GM12892 (cell line): ENCODE measurements at places on chromosomes 2 and 18.

GRCh38 chr2:55430211-55430975 lies 10.7 kb upstream of the CCDC88A start:
- no peak for DNase-seq

DNA sequence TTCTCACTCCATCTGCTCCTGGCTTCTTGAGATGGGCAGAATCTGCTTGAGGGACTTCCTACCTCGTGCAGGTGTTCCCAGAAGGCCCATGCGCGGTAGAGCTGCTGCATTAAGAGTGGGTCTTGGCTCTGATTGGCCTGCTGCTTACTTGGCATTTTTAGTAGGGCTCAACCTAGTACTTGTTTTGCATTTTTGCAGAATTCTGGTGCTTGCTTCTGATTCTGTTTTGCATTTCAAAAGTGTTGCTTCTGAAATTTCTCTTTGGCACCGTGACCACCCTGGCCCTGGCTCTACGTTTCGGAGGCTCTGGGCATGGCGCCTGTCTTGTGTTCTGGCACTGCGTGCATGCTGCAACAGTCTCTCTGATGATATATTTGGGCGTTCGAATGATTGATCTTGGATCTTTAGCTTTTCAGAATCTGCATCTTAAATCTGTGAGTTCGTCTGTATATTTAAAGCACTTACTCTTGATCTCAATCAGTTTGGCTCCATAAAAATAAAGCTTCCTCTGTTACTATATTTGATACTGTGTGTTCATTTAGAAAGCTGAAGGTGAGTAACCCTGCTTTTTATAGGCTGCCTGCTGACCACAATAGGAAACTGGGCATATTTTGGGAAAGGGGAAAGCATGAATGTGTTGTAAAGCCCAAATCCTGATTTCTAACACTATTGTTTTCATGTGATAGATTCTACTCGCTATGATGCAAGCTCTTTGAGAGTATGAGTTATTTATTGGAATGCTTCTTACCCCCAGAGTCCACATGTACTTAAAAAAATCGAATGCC lies 22.2 kb downstream of the EFR3B start:
- DNase-seq = peak; percentile 46

DNA sequence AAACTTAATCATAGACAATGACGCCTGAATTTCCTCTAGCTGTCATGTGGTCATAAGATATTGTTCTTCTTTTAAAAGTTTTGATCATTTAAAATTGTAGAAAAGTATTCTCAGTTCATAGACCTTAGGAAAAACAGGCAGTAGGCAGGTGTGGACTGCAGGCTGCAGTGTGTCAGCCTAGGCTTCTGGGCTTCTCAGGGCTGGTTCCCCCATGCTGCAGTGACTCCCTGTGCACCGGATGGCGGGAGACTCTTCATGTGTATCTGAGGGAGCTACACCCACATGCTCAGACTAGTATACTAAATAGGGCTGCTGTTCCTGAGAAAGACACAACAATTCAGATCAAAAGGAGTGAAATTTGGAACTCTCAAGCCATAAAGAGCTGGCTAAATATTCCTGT lies 72.4 kb downstream of the PXDN start:
- no peak for DNase-seq

GRCh38 chr2:156366753-156367152 lies 34.2 kb upstream of the NR4A2 start:
- DNase-seq = no peak

- no peak for DNase-seq
Observed at GRCh38 chr2:236190674-236191073, 22.5 kb upstream of the GBX2 start.

- no peak for DNase-seq
Observed at GRCh38 chr18:63146828-63147409, 172.7 kb downstream of the BCL2 start.

GRCh38 chr18:55763298-55763697 lies 175.3 kb upstream of the TCF4 start:
- no peak for DNase-seq

DNA sequence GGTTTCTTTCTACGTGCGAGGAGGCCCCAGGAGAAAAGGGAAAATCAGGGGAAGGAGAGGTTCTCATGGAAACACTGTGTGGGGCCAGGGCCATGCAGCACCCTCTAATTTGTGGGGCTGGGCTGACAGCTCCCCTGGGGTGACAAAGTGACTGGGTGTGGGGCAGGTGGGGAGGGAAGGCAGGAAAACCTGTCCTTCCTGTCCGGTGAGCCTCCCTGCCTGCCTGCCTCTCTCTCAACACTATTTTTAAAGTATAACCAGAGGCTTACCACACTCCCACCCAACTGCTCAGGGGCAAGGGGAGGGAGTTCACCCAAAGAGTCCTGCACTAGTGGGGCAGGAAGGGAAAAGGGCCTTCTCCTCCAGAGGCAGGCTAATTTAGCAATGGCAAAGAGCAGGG lies 10.5 kb upstream of the EPAS1 start:
- DNase-seq = no peak

DNA sequence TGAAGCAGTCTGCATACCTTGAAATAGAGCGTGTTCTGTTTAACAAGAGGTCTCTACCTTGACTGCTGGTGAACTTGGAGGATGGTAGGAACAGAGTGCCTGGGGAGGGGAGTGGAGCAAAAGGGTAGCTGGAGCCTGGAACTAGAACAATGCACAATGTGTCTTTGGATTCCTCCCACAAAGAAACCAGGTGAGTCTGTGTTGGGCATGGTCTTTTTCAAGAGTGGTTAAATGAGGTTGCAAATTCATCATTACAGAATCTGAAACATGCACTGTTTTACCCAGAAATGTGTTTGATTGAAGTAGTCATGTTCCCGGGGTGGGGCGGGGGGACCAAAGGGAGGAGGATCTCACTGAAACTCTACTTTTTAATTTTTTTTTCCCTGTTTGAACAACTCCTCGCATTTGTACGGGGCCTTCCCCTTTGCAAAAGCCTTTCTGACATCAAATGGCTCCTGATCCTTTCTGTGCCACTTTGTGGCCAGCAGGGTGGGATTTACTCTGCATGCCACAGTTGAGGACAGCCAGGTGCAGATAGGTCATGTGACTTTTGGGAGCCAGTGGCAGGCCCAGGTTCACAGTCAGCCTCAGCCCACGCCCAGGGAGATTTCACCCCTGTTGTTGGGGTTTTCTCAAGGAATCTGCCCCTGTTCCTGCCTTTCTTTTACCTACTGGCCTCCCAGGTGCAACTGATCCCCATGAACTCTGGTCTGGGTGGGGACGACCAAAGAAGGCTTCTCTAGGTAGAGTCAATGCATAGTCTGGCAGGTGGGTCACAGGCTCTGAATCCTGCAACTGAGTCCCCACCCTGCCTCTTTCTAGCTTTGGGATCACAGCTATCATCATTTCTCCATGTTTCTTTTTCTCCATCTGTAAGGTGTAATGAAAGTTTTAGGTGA lies 28.2 kb downstream of the MYCN start:
- no peak for DNase-seq

- DNase-seq = no peak
Observed at GRCh38 chr18:48453330-48454066, 44.3 kb upstream of the ZBTB7C start.

- DNase-seq = no peak
Observed at GRCh38 chr18:61549889-61550288, 216.7 kb downstream of the CDH20 start.

DNA sequence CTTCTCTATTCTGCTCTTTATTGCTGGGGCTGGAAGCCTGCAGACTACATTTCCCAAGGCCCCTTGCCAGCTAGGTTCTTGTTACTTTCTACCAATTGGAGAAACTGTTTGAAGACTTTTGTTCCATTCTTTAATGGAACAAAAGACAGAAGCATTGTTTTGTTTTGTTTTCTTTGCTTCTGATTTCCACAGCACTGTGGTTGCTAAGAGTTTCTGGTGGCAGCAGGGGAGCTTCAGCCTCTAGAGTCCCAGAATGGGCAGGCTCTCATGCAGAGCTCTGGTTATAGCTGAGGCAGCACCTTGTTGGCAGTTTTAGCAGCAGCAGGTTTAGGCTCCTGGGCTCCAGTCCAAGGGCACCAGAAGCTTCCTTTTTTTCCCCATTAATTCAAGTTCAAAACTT lies 234.3 kb downstream of the ETAA1 start:
- DNase-seq = no peak

DNA sequence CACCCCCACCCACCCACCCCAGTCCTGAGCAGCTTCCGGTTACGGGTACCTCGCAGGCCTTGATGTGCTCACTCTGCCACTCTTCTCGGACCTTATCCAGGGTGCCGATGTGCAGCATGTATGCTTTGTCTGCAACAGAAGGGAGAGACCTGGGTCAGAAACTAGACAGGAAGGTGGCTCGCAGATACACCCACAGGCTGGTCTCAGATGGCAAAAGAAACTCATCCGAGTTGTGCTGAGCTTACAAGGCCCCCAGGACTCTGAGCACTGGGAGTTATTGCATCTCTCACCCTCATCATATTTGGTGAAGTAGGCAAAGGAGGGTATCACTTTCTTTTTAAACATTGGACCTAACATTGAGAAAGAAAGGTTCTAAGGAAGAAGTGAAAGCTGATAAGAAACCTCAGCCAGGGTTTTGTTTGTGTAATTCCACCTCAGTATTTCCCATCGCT lies 30.6 kb upstream of the EPG5 start:
- peak; percentile 15 for DNase-seq

DNA sequence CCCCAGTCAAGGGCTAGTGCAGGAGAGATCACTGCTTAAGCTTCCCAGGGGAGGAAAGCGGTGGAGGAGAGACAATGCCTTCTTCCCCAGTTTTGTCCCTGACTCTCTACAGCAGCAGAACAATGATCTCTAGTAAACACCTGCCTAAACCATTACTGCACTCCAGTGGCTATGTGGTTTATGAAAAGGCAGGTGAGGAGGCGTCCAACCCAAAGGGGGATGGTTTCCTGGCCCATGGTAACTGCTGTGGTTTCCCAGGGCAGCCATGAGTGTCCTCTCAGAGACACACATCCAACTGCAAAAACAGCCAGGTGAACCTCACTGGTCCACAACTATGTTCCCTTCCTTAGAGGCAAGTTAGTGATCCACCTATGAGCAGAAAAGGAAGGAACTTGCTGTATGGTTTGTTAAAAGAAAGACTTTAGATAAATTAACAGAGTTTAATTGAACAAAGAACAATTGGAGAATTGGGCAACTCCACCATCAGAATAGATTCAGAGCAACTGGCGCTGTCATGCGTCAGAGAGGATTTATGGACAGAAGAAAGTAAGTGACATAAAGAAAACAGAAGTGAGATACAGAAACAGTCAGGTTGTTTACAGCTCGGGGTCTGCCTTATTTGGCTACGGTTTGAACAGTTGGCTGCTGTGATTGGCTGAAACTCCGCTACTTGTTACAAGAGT lies 4.8 kb upstream of the TTC39C start:
- DNase-seq = no peak

DNA sequence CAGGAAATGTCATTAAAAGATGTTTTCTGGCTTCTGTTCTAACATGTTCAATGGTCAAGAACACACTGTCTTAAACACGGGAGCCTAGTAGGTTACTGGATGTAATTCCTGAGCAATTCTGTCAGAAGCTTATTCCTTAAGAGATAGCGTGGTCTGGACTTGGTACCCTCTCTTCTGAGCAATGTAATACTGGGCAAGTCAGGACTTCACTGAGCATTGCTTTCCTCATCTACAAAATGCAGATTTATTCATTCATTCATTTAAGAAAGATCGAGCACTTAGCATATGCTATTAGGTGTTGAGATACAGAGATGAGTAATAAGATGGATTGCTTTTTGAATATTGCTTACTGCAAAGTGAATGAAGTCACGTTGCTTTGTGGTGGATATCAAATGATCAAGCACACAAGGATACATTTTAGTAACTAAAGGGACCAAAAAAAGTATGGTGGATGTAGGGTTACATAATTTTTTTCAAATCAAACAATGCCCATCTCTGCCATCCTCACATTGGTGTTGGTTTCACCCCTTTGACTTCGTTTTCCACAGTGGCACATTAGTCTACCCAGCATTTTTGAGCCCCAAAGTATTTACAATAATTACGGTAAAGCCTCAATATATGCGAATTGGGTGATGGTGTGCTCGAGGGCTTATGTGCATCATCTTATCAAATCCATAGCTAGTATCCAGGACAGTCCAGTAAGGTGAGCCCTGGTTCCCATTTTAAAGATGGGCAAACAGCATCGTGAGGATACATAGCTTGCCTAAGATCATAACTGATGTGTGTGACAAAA lies 65.3 kb downstream of the ZC3H6 start:
- DNase-seq = no peak

GRCh38 chr2:67304300-67304890 lies 92.7 kb upstream of the ETAA1 start:
- DNase-seq = no peak

- no peak for DNase-seq
Observed at GRCh38 chr2:237983922-237984321, 17.1 kb downstream of the UBE2F start.

DNA sequence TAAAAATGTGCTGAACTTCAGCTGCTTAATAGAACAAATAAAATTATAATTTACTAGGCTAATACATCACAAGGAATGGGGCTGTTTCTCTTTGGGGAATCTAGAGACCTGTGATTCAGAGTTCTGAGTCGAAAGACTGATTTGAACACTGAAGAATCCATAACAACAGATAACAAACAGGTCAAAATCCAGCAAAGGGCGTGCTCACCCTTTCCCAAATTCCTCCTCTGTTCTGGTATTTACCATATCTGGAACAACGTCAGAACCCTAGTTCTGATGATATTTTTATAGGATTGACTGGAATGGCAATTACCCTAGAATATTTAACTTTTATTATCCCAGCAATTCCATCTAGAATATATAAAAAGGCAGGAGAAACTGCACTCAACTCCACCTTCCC lies 66.0 kb upstream of the ITGA6 start:
- no peak for DNase-seq

DNA sequence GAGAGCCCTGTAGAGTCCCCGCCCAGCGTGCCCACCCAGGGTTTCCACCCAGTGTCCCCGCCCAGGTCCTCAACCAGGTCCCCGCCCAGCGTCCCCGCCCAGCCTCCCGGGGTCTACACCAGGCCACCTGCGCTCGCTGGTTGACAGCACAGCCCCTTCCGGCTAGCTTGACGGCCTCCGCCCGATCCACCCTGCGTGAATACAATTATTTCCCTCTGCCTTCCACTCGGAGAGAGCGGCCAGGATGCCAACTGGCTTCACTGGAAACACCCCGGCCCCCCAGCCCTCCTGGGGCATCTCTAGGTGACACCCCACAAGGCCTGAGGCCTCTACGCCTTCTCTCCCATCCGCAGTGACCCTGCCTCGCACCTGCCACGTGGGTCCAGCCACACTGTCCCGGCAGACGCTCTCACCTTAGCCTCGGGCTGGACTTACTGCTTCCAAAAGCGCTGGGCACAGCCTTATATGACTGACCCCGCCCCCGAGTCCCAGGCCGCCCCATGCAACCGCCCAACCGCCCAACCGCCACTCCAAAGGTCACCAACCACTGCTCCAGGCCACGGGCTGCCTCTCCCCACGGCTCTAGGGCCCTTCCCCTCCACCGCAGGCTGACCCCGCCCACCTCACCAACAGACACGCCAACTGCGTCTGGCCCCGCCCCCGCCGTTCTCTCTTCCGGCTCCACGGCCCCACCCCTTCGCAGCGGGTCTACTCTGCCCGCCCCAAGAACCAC lies 188.1 kb downstream of the LAMA1 start:
- DNase-seq = no peak
